DMS79 treated with DMSO at 0.1 percent for 48 hours (cell line): ENCODE measurements at places on chromosomes 12 and 14.

DNA sequence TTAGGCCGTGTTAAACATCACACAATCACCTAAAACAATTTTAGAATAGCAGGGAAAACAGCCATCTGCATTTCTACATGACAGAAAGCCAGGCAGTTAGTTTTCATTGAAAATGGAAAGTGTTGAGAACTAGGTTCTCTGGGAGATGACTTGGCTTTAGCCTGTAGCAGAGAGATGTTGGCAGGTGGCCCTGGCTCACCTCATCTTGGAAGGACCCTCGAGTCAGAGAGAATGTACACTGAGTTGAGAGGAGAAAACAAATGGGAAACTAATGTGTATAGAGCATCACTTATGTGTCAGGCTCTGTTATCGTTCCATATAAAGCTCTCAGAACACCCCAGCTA lies 51.9 kb downstream of the SUSD6 start:
- DNase-seq, result peak; percentile 83

- DNase-seq, result no peak
Observed at GRCh38 chr12:56886319-56886718, 47.9 kb downstream of the SDR9C7 start.

- DNase-seq, result no peak
Observed at GRCh38 chr12:89571491-89572195, 45.8 kb upstream of the POC1B start.

DNA sequence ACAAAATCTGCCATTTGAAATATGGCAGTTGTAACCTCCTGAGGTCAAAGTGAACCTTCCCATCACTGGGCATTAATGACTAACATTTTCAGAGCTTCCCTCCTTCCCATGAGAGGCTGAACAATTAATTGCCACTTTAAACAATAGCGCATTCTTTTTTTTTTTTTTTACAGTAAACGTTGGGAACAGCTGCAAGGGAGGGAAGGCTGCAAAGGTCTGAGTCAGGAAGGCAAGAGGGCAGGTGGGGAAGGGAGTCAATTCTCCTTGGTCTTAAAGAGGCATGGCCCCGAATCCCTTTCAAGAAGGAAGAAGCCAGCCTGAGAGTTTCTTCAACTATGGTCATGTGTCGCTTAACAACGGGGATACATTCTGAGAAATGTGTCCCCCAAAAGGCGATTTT lies 41.0 kb upstream of the PLEKHG3 start:
- DNase-seq, result peak; percentile 83

GRCh38 chr12:88313554-88313953 lies 171.4 kb downstream of the TMTC3 start:
- no peak for DNase-seq

DNA sequence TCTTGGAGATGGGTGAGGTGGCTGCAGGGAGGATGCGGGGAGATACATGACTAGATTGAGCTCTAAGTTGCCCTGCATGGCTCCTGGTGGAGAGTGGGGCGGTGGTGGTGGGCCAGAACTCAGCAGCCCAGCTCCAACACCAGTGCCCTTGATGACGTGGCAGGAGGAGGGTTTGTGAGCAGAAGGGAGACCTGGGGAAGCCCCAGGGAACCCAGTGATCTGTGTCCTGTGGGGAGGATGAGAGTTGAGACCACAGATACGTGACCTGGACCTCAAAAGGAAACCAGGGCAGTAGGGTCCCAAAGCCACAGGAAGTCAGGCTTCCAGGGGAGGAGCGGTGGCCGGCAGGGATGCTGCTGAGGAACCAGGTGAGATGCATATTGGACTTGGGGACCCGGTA lies 989.1 kb upstream of the TMEM132C start:
- no peak for DNase-seq
